ENCODE measurements at places on chromosomes 12 and 14. TPM values are rescaled to one million over a fixed set of nuclear protein-coding genes. Genes with fewer than 3 reads are reported as not detected.

The NXPH4 gene
- 0.49 TPM for total RNA-seq

The SLC17A8 gene
- total RNA-seq: not detected

GRCh38 chr12:44674875-44675274 lies 201.2 kb downstream of the NELL2 start:
- no peak for DNase-seq

GRCh38 chr12:124537525-124538193 lies 29.8 kb downstream of the NCOR2 start:
- DNase-seq: no peak

- peak; percentile 31 for DNase-seq
These were observed 34.3 kb upstream of the SLC38A1 start for GRCh38 chr12:46303039-46303666.

The BEGAIN gene
- total RNA-seq: 1.9 TPM

The POMT2 gene
- total RNA-seq: 14.3 TPM

The PAN2 gene
- total RNA-seq: 126 TPM

The TIGAR gene
- 7.5 TPM for total RNA-seq

DNA sequence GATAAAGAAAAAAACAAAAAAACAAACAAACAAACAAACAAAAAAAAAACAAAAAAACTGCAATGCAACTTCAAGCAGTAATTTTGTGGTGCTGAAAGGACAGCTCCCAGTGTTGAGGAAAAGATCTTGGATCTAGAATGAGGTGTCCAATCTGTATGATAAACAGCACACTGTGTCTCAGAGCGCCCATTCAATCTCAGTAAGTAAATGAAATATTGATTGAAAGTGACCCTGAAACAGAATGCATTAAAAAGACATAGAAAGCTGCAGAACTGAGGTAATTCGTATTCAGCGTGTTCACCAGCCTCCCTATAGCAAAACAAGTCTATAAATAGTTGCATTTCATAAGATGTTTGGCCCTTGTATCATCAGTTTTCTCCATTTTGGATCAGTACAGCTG lies 153.0 kb downstream of the NOVA1 start:
- no peak for DNase-seq

DNA sequence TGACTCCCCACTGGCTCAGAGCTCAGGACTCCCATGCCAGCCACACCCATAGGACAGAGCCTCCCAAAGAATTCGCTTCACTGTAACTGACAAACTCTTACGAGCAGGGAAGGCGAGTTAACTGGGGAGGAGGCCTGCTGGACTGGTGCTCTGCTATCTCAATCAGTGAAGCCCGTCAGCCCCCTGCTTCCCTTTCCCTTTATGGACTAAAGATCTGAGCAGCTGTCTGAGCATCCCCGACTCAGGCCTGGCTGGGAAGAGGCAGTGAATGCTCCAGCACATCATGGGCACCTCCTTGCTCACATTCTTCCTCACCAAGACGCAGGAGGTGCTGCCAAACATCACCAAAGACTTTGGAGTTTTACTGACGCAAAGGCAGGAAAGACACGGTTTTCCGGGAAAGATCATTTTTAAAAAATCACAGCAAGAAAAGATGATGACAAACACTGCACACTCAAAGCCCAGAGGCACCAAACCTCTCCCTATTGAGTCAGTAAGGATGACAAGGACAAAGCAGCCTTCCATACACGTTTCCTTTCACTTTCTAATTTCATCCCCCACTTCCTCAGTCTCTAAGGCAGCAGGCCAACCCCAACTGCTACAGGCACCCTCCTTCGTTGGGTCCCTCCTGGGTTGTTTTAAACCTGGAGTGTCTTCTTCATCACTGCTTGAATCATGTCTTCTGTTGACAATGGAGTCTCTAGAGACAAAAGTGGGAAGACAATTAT lies 45.0 kb upstream of the P2RX7 start:
- DNase-seq: no peak

- no peak for DNase-seq
These were observed 43.5 kb downstream of the SYNE2 start for GRCh38 chr14:63896278-63896720.

The CFL2 gene
- total RNA-seq: 10.7 TPM

- no peak for DNase-seq
These were observed 20.9 kb downstream of the PUS7L start for GRCh38 chr12:43737646-43738045.

DNA sequence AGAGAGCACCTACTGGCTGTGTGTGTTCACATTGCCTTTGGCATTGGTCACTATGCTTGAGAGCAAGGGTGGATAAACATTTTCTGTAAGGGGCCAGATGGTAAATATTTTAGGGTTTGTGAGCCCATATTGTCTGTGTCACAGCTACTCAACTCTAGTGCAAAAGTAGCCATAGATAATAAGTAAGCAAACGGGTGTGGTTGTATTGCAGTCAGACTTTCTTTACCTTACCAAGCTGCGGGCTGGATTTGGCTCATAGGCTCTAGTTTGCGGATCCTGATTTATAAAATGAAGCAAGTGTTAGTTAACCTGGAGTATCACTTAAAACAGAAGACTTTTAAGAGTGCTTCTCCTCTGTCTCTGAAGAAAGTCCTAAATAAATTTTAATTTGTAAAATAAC lies 169.0 kb downstream of the KICS2 start:
- no peak for DNase-seq

GRCh38 chr14:102751088-102751487 lies 26.2 kb upstream of the TRAF3 start:
- DNase-seq: no peak

The TMEM120B gene
- total RNA-seq: 11.0 TPM

The LRP6 gene
- total RNA-seq: 8.0 TPM

The ISM2 gene
- total RNA-seq: not detected

The SPX gene
- total RNA-seq: not detected

GRCh38 chr14:67806246-67806645 lies 10.1 kb downstream of the ZFYVE26 start:
- DNase-seq: no peak

- DNase-seq: no peak
These were observed 91.6 kb downstream of the TPH2 start for GRCh38 chr12:72030277-72030676.

DNA sequence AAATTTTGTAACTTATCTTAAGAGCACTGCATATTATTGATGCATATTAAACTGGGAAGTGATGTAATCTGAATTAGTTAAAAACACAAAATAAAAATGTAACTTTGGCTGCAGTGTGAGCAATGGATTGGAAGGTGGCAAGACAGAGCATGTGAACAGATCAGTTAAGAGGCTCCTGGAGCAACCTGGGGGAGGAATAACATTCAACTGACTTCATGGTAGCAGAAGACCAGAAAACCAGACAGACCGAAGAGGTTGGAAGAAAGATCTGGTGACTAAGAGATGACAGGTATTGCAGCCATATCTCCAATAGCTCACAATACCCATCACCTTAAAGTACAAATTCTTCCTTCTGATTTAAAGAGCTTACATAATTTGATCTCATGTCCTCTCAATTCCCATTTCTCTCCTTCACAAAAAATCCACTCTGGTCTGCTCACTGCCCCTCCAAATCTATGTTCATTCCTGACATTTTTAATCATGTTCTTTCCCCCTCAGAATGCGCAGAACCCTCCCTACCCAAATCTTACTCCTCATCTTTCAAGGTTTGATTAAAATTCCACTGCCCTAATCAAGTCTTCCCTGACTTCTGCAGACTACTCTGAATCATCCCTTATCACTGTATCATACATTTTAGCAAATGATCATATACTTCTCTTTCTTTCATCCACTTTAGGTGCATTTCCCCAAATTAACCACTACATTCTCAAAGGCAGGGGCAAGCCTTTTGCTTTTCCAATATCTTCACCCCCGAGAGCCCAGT lies 51.5 kb downstream of the DUSP16 start:
- no peak for DNase-seq

The TRIAP1 gene
- total RNA-seq: 15.9 TPM

- DNase-seq: no peak
These were observed 33.2 kb downstream of the CKAP4 start for GRCh38 chr12:106214571-106214970.

GRCh38 chr12:78981-79380 lies 12.4 kb downstream of the IQSEC3 start:
- no peak for DNase-seq

DNA sequence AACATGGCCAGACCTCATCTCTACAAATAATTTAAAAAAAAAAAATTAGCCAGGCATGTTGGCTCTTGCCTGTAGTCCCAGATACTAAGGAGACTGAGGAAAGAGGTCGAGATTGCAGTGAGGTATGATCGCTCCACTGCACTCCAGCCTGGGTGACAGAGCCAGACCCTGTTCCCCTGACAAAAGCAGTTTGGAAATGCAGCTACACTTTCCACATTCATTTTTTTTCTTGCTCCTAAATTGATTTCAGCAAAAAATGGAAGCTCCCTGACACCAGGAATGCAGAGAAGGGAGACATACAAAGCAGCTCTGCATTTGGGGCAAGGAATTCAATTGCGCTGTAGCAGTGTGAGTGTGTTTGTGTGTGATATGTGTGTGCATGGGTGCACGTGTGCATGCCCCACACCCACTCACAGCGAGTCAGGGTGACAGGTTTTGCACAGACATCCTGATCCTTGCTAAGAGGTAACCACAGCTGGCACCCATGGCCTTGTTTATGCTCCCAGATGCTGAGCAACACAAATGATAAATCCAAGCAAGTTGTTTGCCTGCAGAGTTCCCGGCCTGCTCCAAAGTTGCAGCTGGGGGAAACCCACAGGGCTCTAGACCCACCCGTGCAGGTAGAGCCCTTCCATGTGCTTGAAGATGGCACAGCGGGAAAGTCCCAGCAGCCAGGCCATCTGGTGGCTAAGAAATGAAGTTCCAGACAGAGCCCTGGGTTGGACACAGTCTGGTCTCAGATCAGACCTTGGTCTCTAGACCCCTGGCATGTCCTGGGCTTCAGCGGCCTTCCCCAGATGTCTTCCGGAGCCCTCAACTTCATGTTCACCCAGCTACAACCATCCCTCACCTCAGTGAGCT lies 25.9 kb upstream of the BDKRB2 start:
- no peak for DNase-seq

- DNase-seq: no peak
These were observed 31.3 kb upstream of the VSX2 start for GRCh38 chr14:74207943-74208342.

The JAG2 gene
- 1.5 TPM for total RNA-seq

- no peak for DNase-seq
These were observed 64.6 kb downstream of the SUSD6 start for GRCh38 chr14:69675877-69676416.

DNA sequence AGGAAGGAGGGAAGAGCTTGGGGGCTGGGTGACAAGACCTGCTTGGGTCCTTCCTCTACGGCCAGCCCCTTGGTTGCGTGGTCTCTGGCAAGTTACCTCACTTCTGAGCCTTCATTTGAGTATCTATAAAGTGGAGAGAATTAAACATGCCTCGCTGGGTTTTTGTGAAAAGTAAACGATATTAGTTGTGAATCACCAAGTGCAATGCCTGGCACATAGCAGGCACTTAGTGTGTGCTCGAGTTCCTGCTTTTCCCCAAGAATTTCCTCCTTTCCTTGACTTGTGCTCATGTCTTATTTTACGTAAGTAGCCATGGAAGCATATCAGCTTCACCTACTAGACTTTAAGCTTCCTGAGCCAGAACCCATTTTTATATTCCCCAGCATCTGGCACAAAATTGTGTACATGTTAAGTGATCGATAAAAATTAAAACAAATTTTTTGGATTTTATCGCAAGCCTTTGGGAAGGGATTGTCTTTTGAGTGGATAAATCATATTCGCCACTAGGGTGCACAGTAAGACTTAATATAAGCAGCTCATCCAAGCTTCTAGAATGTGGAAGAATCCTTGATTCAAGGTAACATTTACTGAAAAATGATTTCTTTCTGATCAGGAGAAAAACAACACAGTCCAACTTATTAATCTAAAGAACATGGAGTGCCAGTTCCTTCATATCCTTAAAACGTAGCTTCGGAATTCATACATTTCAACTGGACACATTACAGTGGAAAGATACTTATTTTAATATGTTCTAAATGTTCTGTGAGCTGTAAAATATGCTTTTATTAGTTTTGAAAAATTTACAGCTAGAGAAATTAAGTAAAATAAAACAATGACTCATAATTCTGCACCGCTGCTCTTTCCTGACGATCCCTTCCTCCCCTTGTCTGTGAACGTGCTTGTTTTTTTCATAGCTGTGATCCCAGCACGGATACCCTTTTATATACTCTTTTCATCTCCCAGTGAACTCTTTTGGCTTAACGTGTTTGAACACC lies 62.0 kb downstream of the SLC25A47 start:
- DNase-seq: no peak

DNA sequence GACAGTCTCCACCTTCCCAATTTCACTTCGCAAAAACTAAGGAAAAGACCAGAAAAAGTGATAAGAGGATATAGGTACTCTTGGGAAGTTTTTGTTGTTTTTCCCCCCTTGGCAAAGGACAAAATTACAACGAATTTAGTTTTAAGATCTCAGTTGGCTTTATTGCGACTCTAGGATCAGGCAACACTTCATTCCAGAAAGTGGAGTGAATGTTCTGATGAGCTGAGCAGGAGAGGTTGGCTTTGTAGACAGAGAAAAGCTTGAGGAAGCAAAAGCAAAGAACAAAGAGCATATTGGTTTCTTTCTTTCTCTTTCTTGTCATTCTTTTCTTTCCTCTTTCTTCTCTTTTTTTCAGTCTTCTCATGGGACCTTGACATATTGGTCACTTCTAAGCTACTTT lies 640 bp upstream of the ZFYVE1 start:
- no peak for DNase-seq

DNA sequence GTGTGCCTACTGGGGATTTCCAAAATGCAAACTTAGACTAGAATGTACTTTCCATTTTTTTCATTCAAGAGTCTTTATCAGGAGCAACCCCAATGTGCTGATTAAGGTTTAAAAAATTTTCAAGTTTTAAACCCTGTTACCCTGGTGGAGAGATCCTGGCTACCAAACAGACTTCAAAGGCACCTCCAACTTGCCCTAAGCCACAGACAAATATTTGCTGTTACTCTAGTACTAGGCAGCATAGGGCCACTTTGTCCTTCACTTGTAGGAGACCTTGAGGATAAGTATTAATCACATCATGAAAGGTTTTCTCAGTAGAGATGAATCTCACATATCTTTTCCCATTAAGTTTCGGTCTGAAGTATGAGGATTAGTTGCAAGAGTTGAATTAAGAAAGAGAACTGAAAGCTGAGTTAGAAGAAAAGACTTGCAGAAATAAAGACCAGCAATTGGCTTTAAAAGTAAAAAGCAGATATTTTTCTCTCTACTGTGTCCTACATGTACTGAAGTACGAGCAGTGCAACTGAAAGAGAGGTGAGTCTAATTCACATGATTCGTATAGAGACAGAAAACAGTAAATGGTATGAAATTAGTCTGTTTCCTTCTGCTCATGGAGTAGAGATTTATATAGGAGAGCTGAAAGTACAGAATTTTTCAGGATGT lies 28.3 kb downstream of the NTN4 start:
- no peak for DNase-seq

DNA sequence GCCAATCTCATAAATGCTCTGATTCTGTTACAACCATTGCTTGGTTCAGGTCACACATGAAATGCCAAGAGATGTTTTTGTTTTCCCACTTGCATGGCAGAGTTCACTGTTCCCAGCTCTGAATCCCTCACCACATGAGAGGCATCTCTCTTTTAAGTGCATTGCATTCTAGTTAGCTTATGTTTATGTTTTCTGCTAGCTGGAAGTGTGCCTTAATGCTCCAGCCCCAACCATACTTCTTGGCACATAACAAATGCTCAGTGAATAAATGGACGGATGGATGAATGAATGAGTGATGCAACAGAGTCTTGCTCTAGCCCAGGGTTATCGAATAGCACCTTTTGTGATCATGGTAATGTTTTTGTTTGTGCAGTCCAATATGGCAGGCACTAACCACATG lies 197.3 kb downstream of the PPM1H start:
- DNase-seq: no peak

All from T-cell (primary cell).